ENCODE measurements at places on chromosomes 5 and 9.

DNA sequence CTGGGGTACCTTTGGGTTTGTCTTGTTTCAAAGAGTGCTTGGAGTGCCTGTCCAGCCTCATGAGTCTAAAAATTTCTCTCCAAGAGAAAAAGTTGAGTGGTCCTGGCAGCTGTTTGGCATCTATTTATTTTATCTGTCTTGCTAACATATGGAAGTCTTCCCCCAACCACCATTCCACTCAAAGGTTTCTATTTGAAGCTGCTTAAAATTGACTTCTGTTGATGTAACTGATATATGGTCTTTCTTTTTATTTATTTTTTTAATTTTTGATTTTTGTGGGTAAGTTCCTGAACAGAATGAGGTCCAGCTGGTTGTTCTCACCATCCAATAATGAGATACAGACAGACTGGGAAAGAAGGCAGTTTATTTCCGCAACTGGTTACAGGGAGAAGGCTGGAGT, 178.7 kb upstream of the SGCD start:
- DNase-seq = no peak

GRCh38 chr9:136961279-136962065, 9.4 kb downstream of the LCN12 start:
- no peak for DNase-seq

- no peak for DNase-seq
Measured at GRCh38 chr9:38700695-38701094, 19.2 kb downstream of the FAM240B start.

DNA sequence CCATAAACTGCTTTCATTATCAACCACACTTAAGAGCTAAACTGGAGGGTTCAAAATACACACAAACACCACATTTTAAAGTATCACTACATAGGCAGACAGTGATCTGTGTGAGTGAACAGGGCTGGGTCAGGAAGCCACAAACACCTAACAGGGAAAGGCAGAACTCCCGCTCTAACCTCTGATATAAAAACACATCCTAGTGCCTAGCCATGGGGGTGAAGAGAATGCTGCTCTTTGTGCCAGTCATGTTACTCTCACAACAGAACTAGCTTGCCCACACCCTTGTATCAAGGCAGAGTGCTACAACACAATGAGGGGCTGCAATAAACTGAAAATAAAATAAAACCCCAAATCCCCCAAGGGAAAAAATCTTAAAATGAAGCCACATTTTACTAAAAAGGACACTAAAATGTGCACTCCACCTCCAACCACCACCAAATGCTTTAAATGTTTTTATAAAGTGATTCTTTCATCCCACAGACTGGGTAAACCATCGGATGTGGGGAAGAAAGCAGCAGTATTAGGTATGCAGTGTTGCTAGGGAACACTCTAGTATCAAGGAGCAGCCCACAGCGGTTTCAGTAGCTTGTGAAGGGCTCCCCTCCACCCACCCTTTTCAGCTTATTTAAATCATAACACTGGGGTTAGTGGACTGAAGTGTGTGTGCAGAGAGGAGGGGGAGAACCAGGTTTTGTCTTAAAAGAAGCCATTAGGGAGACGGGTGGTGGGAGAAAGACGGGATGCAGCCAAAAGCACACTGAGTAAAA, 64.5 kb downstream of the TMEM161B start:
- DNase-seq = no peak

DNA sequence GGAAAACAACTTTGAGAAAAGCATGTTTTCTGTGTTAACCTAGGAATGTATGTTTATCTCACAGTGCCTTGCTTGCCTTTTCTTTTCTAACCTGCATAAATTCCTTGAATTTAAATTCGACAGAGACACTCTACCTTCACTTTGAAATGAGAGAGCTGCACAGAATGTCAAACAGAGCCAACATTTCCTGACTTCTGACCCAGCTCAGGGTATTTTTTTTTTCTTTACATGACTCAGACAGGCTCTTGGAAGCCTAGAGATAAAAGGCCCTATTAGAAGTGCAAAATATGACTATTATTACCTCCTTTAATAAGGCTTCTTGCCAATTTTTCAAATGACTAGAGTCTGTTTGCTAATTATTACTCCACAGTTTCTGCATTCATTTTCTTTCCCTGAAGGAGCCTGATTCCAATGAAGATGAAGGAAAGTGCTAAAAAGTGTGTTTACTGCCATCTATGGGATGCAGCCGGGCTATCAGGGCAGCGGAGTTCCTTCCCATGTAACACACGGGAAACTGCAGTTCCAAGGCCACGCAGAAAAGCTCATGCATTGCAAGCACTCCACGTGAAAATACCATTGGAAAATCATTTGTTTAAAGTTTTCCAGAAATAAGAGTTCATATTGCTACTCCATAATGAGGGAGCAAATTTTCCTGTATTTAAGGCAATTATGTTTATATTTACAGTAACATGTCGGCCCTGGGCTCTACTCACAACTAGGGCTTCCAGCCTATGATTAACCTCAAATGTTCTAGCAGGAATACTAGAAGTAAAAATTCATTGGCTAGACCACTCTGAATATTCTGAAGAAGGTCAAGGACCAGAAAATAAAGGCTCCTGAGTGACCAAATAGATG, 485.6 kb downstream of the ZSWIM6 start:
- DNase-seq = no peak

- peak; percentile 59 for DNase-seq
Measured at GRCh38 chr5:159331093-159331973, 1.0 kb upstream of the IL12B start.

DNA sequence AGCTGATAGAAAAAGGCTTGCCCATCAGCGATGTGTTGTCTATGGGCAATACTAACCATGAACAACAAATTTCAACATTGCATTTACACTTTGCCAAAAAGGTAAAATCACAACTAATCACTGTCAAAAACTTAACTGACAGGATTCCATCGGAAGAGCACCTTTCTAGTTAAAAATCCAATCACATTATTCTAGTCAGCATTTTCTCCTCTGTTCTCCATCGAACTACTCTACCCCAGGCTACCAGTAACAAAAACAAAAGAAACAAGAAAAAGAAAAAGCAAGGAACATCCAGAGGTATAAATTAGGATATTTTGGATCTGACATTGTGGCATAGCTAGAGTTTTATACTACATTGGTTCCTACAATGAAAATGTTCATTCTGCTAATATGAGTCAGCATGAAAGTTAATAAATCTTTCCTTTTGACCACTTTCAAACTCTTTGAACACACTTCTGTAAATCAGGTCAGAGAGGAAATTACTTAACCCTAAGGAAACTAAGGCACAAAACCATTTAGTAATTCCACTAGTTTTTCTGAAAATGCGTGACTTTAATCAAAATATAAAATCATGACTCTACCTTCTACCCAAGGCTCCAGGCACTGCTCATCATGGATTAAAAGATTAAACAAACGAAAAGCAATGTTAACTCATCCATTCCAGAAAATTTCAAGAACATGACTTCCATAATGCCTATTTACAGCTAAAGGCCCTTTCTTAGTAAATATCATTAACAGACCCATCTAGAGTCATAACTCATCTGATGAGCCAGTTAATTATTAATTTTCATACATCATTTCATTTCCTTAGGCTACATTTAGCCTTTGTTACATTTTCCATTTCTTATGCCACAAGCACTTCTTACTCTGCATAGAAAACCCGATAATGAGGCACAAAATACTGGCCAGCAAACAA, 10.2 kb downstream of the GLIS3 start:
- no peak for DNase-seq

DNA sequence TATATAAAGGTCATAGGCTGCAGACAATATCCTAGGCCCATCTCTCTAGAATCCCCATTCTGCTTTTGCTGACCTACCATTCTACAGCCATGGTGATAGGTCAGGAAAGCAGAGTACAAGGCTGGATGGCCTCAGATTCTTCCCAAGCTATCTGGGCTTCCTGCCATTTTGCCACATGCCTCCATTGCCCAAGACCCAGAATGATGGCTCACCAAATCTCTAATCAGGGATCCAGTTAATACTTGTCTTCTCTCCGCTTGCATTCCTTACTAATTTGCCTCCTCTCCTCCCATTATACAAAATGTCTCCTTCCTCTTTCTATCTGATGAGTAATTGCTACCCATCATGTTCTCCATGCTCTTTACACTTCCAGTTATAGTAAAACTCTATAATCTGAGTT, 22.7 kb upstream of the NDUFS4 start:
- DNase-seq = no peak

DNA sequence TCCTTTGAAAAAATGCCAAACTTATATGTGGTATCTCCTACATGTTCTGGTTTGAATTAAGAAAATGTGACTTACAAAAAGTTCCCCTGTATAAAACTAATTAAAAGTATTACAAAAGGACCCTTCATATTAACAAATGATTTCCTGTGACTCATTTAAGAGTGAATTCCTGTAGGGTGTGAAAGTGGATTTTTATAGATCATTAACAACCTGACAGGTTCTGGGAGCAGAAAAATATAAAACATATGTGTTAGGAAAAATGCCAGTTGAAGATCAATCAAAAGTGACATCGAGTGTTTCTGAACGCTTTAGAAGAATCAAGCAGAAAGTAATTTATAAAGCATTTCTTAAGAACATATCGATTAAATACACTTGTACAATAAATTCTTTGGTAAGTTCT, 35.5 kb downstream of the CAMK4 start:
- DNase-seq = no peak

DNA sequence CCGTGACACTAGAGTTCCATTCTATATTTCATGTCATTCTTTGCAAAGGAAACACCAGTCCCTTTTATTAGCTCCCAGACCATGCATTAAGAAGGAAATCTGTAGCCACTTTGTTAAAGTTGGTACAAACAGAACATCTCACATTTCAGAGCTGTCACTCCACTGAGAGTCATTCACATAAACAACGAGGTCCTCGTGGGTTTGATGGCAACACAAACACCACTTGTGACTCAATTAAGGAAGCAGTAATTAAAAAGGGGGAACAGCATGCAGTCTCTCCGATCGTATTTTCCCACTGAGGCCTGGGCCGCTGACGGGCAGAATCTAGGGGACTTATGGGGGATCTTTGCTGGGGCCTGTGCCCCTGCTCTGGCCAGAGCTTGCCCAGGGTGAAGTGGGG, 94.2 kb upstream of the ZNF618 start:
- DNase-seq = no peak

DNA sequence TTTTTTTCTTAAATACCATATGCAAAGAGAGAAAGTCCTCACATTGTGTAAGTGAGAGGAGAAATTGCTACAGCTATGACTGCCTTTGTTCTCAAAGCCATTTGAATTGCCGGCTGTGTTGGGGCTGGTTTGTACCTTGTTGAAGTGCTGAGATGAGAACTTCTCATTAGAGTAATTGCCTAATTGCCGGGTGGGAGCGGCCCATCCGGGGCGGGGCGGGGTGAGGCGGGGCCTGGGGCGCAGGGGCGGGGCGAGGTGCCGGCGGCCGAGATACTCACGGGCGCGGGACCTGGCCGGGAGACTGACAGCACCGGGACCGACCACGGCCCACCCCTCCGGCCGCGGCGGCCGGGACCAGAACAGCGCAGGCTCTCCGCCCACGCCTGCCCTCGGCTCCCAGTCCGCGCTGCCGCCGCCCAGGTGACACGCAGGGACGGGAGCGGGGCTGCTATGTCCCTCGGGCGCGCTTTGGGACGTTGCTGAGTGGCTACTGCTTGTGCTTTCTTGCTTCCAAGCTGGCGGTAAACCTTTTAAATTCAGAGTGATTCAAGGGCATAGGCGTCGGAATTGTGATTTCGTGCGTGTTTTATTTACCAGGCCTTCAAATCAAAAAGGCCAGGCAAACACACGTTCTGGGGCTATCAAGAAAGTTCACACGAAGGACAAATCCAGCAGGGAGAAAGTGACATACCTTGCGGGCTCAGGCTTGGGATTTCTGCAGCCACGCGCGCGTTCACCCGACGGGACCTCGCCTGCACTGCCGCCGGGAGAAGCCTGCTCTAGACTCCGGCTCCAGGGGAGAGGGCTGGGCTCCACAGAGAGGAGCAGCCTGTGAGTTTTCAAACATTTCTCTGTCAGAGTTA, 269.1 kb downstream of the FANCC start:
- DNase-seq = peak; percentile 17

GRCh38 chr9:16728137-16728508, 142.3 kb downstream of the BNC2 start:
- DNase-seq = no peak

- DNase-seq = no peak
Measured at GRCh38 chr9:136670576-136671253, 8.0 kb downstream of the EGFL7 start.

DNA sequence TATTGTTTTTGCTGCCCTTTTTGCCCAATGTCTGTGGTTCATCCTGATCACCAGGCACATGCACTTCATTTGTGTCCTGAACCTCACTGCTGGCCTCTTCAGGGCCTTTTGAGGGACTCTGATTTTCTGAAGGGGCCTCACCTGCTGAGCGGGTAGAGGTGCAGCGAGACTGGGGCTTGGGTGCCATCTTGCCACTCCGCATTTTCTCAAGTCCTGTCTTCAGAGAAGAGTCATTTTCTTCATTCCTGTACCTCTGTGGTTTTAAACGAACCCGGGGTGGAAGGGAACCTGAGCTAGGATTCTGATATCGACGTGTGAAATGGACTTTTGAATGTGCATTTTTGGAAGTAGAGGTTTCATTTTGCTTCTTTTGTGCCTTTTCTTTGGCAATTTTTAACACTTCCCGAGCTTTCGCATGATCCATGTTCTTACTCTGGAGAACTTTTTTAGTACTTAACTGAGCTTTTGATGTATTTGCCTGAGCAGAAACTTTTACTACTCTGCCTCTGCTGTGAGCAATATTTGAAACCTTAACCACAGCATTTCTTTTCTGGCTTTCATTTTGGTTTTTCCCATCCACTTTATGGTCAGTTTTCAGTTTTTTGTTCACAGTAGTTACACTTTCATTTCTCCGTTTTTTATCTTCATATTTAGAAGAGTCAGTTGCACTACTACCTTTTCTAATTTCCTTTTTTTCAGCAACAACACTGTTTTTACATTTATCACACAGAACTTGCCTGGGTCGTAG, 26.1 kb downstream of the PWWP2A start:
- DNase-seq = no peak

DNA sequence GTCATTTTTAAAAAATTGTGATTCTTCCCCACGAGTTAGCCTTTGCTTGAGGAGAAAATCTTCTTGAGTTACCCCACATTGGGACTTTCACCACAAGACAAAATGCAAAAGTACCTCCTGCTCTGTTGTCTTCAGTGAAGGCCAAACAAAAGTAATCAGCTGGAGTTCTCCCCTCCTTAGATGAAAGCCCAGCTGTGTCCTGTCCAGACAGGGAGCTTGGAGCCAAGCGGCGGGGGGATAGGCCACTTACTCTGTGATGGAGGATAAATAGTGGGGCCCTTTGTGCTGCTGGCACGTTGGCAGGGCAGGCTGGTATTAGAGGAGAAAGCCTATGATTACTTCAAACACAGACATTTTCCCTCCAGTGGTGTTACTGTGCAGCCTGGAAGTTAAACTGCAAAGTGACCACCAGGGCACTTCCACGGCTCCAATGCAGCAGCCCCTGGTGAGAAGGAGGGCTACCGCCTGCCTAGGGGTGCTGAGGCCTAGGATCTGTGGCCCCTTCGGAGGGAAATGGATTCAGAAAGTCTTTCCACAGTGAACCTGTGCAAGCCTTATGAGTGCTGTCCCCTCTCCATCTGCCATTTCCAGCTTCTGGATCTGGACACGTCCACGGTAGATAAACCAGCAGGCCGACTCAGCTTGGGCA, 155.0 kb downstream of the TMEM167A start:
- DNase-seq = no peak

GRCh38 chr9:91138760-91139159, 223.0 kb downstream of the AUH start:
- no peak for DNase-seq

GRCh38 chr9:121837113-121837961, 185.9 kb downstream of the DAB2IP start:
- DNase-seq = no peak
